ENCODE measurements at places on chromosomes 7 and 10.

- DNase-seq = no peak
These were observed 100.7 kb upstream of the AFAP1L2 start for GRCh38 chr10:114504769-114505579.

DNA sequence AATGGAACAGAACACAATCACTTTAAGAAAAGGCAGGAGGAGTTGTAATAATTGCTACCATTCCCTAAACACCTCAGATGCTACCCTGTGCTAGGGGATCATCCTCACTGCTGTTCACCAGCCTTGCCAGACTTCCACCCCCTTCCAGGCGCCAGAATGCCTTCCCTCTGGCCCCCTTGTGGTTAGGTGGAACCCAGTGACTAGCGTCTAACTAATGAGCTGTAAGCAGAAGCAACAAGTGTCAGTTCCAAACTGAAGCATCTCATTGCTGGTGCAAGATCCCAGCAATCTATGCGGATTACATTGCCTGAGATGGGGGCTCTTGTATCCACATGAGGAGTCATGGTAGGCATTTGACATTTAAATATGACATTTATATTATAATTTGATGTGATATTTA is 86.6 kb downstream of the FRMD4A start:
- DNase-seq = no peak

- DNase-seq = no peak
These were observed 783.2 kb upstream of the LRRN3 start for GRCh38 chr7:110307776-110308175.

DNA sequence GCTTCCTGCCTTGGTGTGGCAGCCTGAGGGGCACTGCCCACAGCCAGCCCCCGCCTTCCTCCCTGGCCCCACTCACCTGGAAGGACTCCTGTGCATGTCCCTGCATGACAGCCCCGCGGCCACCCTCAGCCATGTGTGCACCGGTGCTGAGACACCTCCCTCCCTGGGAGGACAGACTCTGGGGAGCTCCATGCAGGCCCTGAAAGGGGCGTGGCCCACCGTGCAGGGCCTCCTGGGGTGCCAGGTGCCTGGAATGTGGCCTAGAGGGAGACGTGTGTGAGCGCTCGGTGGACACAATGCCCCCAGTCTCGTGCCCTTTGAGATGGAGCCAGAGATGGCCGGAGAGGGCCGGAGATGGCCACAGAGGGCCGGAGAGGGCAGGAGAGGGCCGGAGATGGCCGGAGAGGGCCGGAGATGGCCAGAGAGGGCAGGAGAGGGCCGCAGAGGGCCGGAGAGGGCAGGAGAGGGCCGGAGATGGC is 59.1 kb upstream of the PPP2R2D start:
- DNase-seq = no peak

DNA sequence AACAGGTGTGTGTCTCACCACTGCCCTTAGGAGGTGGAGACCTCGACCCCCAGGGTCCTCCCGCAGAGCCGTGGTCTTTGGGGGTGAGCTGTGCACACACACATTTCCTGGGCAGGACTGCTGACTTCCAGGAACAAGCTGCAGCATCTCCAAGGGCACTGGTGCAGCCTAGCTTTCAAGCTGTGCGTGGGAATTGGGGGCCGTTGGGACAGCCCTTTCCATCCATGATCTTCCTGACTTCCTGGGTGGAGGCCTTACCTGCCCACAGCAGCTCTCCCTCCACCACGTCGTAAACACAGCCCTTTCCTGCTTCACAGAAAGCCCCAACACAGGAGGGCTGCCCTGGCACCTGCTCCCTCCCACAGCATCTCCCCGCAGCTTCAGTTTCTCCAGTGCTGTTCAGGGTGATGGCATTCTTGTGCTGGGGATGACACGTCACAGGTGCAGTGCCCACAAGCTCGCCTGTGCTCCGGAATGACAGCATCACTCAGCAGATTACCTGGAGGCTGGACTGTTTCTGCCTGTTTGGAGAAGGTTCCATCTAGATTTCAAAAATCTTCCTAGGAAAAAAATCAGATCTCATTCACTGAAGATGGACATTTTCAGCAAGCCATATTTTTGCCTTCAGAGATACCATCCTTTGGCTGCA is 208.0 kb upstream of the PPP2R2D start:
- DNase-seq = no peak

GRCh38 chr10:3480281-3480989 is 304.6 kb downstream of the KLF6 start:
- no peak for DNase-seq

DNA sequence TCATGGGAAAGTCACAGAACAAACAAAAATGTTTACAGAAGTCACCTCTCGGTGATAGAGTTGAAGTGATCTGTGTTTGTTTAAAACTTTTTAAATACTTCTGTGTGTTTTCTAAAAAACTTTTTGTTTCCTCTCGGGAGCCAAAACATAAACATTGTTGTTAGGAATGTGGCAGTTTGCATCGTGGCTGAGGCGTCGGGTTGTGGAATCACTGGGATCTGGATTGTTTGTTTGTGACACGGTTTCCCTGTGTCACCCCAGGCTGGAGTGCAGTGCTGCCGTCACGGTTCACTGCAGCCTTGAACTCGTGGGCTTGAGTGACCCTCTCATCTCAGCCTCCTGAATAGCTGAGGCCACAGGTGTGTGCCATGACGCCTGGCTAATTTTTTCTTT is 29.0 kb upstream of the SUN1 start:
- no peak for DNase-seq

DNA sequence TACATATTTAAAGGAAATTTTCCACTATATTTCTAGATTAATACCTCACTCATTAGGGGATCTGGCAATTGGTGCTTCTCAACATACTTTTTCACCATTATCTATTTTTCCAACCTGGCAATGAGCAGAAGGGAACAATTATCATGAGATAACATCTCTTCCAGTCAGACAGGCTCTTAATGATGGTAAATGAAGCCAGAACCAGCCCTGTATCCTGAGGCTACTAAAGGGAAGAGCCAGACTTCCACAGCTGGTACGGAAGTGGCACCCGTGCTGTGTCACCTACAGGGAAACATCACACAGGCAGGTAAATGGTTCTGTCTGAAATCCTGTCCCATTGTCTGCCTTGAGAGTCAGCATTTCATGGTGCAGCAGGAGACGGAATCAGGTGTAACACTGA is 75.9 kb downstream of the ELMO1 start:
- no peak for DNase-seq

DNA sequence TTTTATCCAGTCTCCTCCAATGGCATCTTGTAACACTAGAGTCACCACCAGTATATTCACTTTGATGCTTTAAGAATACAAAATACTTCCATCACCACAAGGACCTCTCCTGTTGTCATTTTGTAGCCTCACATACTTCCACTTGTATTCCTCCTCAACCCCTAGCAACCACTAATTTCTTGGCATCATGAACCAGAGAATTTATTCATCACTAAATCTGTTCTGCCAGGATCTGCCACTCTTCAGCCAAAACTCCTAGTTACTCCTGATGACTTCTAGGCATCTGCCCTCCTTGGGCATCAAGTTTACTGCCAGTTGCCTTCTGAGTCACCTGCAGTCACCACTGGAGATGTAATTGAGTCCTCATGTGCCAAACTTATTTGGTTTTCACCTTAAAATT is 906.8 kb downstream of the CNTNAP2 start:
- no peak for DNase-seq

GRCh38 chr7:12890586-12890985 is 203.2 kb downstream of the ARL4A start:
- DNase-seq = no peak

GRCh38 chr7:98049034-98049433 is 57.6 kb upstream of the LMTK2 start:
- DNase-seq = no peak

- no peak for DNase-seq
These were observed 109.9 kb downstream of the RPS24 start for GRCh38 chr10:78143576-78143975.

DNA sequence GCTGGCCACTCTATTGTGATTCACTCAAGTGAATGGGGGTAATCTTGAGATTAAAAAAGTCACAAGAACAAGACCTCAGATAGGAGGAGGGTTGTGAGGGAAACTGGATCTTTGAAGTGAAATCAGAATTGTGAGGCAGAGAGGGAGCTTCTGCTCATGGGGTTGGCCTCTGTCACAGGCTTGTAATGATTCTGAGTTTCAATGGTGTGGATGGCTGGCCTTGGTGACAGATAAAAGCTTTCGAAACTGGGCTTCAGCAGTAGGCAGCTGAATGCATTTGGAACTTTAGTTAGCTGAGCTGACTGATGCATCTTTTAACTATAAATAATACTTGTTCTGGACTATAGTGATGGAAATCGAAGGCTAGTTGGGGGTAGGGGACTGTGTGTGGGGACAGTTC is 12.2 kb downstream of the TAS2R60 start:
- no peak for DNase-seq

DNA sequence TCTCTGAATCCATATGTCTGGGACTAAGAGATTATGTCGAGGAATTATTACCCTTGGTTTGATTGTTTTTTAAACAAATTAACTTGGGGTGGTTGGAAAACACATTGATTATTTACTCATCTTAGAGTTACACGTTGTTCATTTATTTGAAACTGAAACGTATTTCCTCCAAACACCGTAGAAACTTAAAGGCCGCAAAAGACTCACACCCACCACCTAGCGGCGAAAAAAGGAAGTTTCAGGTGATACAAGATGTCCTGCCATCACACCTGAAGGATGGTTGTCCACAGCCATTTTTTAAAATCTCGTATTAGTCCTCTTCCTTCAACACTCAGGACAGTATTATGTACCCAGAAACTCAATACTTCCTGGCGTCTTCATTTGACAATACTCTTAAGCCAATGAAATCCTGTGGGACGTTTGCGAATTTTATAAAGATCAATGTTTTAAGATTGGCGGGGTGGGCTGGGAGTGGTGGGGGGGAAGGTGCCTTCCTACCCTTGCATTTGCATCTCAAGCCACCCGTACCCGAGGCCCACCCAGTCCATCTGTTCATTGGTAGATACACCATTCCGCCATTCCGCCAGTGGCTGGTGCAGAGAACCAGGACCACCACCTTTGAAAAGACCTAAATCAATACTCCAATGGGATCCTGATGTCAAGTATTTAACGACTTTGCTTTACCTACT is 1.4 kb upstream of the LCOR start:
- peak; percentile 90 for DNase-seq

DNA sequence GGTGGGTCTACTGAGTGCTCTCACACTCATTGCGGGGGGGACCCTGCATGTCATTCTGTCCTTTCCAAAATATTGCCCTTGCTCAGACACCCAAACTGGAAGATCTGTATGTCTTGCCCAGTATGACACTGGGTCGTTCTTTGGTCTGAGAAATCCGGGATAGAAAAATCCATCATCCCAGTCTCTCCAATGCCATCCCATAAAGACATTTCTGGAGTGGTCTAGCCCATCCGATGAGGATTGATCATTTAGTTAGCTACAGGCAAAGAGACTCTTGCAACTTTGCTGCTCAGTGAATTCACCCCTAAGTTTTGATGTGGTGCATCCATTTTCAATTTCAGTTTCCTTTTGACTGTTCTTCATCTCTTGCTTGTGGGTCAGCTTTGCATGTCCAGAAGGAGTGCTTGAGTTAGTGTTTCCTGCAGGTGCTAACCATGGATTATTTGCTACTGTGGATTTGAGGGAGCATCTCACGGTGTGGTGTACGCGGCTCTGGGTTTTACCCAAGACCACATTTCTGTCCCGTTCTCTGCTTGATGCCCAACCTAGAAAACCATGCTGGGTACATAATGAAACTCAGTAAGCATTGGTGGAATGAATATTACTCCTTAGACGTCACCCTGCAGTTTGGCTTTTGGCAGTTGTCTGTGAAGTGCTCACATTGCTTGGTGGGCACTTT is 247.0 kb upstream of the MKI67 start:
- DNase-seq = no peak

DNA sequence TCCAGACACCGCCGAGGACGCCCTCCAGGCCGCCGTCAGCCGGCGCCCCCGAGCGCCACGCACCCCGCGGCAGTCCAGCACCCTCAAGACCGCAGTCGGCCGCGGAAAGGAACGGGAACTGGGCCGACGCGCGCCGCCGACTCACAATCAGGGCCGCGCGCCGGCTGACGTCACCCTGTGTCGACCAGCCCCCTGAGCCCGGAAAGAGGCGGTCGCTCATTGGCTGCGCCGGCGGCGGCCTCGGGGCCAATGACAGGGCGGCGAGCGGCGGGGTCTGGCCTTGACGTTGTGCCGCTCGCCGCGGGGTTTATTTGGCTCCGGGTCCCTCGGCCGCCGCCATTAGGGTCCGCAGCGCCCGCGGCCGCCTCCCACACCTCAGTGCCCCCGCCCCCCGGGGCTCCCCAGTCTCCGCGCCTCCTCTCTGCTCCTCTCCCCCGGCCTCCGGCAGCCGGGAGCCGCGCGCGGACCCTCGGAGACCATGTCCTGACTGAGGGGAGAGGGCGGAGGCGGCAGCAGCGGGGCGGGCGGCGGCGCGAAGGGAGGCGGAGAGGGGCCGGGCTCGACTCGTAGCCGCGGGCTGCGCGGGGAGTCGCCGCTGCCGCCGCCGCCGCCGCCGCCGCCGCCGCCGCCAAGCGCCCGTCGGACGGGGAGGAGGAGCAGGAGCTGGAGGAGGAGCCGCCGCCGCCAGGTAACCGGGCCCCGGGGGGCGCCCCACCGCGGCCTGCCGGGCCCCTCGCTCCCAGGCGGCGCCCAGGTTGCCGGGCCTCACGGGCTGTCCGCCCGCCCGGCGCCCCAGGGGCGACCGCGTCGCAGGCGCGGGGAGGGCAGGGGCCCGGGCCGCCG is 25.1 kb upstream of the ZRANB1 start:
- DNase-seq = peak; percentile 97

DNA sequence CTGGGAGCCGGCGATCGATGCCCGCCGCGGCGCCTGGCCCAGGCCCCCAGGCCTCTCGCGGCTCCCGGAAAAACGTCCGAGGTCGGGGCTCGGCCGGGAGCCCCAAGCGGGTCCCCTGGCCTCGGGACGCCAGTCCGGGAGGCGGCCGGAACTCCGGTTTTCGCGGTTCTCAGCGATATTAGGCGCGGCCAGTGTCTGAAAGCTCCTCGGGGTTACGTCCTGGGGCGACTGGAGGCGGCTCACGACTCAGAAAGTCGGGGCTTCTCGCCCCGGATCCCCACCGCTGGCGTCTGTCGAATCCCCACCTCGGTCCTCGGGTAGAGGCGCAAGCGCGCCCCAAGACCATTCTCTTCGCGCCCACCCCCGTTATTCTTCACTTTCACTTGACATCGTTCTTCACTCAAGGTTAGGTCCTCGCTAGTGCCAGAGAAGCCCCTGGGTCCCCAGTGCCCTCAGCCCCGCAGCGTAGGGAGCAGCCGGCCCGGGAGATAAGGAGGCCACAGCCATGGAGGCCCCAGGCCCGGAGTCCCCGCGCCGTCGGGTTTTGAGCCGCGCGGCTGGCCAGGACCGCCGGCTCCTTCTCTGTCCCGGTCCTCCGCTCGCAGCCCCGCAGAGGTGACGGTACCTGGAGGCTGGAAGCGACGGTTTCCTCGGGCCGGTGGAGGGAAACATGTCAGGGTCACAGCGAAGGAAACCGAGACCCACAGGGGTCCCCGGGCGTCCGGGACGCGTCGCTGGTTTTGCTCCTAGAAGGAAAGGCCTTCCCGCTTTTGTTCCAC is 35.2 kb upstream of the EBLN1 start:
- peak; percentile 42 for DNase-seq

DNA sequence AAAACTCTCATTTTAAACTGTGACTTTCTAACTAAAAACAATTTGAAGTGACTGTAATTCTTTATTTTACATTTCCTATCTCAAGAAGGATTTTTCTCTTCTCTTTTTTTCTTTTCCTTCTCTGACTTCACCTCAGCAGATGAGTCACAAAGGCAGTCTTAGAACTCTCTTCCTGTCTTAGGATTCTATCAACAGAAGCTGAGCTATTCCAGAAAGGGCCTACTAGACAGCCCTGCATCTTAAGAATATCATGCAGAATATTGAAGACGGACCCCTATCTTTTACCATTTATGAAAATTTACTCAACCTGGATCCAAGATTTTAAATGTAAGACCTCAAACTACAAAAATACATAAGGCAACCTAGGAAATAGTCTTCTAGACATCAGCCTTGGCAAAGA is 365.7 kb upstream of the SEMA3C start:
- no peak for DNase-seq

All from activated CD8-positive, alpha-beta T cell treated with anti-CD3 and anti-CD28 coated beads, Interleukin-2, amount 10 ng/mL, durations not matched to agents 7 days and 5 days (primary cell).